ENCODE measurements at places on chromosomes 12 and 14.

- no peak for DNase-seq
Observed at GRCh38 chr14:99119554-99120525, 152.2 kb downstream of the BCL11B start.

GRCh38 chr12:96237465-96238077 lies 43.4 kb downstream of the ELK3 start:
- peak; percentile 36 for DNase-seq

DNA sequence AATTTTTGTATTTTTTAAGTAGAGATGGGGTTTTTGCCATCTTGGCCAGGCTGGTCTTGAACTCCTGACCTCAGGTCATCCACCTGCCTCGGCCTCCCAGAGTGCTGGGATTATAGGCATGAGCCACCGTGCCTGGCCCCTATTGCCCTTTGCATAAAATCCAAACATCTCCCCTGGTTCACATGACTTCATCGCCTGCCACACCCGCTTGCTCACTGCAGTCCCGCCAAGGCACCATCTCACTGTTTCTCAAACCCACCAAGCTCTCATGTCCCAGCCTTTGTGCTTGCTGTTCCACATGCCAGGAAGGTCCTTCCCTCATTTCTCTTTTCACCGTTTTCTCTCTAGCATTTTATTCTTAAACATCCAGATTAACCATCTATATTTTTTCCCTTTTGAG lies 9.7 kb downstream of the RHOF start:
- DNase-seq = no peak

DNA sequence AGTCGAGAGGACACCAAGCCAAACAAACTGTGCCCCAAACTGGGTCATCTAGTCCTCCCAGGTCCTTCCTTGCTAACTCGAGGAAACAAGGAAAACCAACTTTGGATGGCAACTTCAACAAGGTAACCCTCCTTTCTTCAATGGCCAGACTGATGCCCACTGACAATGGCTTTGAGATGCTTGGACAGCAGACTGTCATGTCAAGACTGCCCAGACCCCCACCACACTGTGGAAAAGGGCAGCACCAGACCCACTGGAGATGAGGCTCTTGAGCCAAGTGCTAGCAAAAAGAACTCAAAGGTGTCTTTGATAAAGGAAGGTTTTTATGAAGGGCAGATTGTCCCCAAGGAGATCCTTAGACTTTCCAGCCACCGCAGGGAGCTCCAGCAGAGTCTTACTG lies 9.0 kb upstream of the CDH24 start:
- DNase-seq = no peak

GRCh38 chr12:11016937-11017336 lies 5.5 kb downstream of the TAS2R19 start:
- DNase-seq = no peak

GRCh38 chr14:70665448-70666360 lies 24.0 kb downstream of the TTC9 start:
- no peak for DNase-seq

- peak; percentile 8 for DNase-seq
Observed at GRCh38 chr12:116594325-116595038, 35.3 kb downstream of the MAP1LC3B2 start.

DNA sequence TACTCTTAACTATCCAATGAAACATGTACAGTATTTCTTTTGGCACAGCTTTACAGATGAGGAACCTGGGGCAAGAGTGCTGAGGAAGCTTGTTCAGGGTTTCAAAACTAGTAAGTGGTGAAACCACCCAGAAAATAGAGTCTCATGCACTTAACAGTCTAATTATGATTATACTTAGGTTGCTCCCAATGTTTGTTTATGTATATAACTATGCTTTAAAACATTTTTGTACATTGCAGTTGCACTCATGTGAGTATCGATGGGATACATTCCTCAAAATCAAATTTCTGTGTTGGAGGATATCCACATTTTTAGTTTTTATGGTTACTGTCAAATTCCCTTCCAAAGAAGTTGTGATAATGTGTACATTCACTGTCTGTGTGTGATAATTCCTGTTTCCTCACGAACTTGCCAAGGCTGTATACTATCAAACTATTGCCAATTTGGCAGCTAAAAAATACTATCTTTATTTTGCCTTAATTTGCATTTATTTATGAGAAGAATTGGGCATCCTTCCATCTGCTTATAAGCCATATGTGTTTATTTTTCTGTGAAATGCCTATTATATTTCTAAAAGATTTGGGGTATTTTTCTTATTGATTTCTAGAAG lies 143.9 kb upstream of the SSTR1 start:
- no peak for DNase-seq

GRCh38 chr12:1885599-1886245 lies 32.7 kb downstream of the CACNA2D4 start:
- no peak for DNase-seq

GRCh38 chr12:105296116-105297089 lies 34.1 kb upstream of the C12orf75 start:
- DNase-seq = no peak

DNA sequence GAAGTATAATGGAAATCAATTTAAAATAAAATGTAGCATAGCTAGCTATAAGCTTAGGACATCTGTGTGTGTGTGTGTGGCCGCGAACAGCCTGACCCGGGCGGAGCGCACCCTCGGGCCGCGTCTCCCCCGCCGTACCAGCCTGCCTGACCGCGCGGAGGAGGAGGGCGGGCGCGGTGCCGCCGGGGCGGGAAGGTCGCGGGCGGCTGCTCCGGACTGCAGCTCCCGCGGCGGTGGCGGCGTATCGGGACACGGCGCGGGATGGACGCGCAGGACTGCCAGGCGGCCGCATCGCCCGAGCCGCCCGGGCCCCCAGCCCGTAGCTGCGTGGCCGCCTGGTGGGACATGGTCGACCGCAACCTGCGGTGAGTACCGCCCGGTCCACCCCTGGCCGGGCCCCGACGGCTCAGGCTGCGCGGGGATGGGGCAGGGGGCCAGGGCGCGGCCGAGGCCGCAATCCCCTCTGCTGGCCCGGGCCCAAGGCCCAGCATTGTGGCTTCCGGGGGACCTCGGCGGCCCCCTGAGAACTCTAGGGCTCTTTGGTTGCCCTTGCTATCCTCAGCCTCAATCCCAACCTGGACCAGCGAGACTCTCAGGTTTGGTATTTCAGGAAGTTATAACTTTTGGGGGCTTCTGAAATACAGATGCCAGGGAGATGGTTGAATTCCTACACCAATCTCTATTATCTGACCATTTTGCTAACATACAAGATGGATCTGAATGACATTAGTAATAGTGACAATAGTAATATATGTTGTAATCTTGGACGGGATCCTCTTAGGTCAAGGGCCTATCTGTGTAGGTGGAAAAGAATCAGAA lies at the start of gene ABHD12B:
Gene ABHD12B, plus strand, starts transcription at position 140 of the 819 bp plus-strand sequence. Its CDS starts 122 bp downstream, at position 262.
- DNase-seq = no peak

GRCh38 chr12:22858849-22859570 lies 234.0 kb downstream of the ETNK1 start:
- no peak for DNase-seq

DNA sequence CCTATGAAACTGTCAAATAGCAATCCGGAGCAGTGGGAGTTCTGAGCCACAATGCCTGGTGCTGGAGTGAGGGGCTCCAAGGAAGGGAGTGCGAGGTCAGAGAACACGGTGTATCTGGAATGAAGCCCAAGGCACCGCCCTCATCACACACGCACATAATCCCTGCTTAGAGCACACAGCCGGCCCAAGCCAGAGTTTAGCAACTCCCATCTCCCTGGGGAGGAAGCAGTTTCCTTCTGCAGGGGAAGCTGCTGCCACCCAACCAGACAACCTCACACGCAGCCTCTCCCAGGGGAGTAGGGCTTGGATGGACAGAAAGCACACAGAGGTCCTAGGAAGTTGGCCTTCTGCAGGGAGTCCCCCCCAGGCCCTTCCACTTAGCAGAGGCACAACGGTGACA lies 31.3 kb downstream of the ACTN1 start:
- DNase-seq = no peak
